ENCODE measurements at places on chromosomes 7 and 10.

- DNase-seq = no peak
These were observed 16.1 kb downstream of the BUD23 start for GRCh38 chr7:73699370-73700068.

- no peak for DNase-seq
These were observed 634.2 kb upstream of the AUTS2 start for GRCh38 chr7:68964060-68964459.

DNA sequence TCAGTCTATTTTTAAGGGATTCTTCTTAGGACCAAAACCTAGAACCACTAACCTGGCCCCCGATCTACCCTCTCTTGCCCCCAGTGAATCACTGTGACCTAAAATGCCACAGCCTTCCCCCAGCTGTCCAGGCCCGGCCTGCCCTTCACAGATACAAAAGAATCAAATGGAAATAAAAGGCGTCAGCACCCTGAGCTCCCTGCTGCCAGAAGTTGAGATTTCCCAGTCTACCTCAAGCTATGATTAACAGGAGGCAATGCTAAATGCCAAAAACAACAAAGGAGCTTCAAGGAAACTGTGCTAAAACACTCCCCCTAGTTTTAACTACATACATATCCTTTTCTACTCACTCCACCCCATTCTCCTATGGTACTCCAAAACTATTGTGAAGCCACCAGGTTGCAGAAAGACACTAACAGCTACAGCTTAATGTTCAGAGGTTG is 67.8 kb downstream of the GSAP start:
- no peak for DNase-seq

DNA sequence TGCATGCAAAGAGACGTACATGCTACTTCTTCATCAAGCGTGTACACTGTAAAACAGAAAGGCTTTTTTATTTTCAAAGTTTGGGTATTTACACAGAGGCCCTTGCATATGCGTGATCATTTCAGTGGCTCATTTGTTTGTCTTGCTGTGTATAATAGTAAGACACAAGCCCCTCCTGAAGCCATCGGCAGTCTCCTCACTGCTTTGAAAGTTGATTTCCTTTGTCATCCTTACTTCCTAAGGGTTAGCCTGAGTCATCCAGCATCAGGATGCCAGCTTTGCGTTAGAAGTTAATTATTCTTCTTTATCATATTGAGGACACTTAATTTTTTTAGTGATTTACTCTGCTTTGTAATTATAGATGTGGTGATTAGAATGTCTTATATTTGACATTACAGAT is 72.5 kb upstream of the CTBP2 start:
- DNase-seq = no peak

DNA sequence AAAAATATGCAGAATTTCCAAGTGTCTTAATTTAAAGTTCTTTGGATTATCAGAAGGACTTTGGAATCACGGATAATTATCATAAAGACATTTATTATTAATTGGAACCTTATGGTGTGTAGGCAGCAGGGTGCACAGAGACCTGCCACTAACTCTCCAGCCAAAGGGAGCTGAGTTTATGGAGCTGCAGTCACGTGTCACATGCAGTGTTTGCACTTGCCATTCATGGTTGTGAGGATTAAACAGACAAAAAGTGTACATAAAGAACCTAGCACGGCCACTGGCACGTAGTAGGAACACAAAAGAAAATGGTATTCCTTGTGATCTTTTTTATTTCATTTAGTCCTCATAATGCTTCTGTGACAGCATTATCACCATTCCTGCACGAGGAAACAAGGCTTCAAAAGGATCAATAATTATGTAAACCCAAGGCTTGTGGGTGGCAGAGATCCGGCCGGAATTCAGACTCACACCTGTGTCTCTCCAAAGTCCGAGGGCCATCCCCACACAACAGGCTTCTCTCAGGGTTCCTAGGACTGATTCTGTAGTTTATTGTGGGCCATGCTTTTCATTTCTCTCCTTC is 143.9 kb upstream of the STK17A start:
- DNase-seq = no peak

GRCh38 chr10:26412932-26413331 is 25.2 kb upstream of the APBB1IP start:
- DNase-seq = no peak

- no peak for DNase-seq
These were observed 152.8 kb downstream of the CUBN start for GRCh38 chr10:16976803-16977202.

GRCh38 chr10:124238367-124238766 is 145.0 kb upstream of the CHST15 start:
- DNase-seq = no peak

DNA sequence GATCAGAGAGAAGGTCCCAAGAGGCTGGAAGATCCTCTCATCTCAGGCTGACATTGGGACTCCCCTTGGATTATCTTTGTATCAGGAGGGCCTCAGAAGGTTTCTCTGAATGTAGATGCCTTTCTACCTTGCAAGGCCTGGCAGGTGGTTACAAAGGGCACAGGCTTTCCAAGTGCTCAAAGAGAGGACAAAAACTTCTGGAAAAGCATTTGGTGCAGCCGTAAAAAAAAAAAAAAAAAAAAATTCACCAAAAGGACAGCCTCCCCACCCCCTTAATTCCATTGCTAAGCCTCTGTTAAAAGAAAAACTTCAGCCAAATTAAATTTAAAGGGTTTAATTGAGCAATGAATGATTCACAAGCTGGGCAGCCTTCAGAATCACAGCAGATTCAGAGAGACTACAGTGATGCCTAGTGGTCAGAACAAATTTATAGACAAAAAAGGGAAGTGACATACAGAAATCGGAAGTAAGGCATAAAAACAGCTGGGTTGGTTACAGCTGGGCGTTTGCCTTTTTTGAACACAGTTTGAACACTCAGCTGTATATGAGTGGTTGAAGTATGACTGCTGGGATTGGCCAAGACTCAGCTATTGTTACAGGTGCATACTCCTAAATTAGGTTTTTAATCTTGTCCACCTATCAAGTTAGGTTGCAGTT is 42.5 kb upstream of the LRGUK start:
- no peak for DNase-seq

DNA sequence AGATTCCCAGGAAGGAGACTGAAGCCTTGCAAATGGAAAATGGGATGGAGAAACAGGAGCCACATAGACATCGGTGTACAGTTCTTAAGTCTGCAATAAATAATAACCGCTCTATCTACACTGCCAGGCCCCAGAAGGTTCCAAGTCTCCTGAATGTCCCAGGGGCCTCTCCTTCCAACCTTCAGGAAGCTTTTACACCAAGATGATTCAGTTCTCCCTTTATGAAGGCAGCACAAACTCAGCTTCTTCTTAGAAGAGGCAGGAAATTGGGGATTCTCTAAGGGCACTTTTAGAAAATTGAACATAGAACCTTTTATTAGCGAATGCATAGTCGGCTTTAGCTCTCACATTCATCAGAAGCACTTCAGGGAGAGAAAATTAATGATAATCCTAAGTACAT is 130.8 kb upstream of the LYZL1 start:
- DNase-seq = no peak

- DNase-seq = no peak
These were observed 9.0 kb downstream of the SKIDA1 start for GRCh38 chr10:21516242-21517131.

Data from GM12892 (cell line).